Central memory CD4-positive, alpha-beta T cell (primary cell): ENCODE measurements at places on chromosomes 6 and 20.

GRCh38 chr6:15852289-15852688 is 189.5 kb upstream of the DTNBP1 start:
- DNase-seq = no peak

DNA sequence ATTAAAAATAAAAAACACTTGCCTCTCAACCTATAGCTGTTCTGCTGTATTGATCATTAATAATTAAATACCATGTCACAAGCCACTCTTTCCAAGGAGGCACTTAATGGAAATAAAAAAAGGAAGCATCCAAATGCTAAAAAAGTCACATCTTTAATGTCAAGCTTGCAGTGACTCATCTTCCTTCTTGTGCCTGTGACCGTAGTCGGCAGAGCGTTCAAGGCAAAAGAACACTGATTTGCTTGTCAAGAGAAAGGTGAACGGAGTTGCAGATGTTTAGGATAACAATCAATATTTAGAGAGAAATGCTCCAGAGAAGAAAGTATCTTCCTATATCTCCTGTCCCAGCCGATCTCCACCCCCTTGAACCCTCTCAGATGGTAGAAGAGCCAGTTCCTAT is 341.0 kb upstream of the OPRM1 start:
- DNase-seq = no peak

DNA sequence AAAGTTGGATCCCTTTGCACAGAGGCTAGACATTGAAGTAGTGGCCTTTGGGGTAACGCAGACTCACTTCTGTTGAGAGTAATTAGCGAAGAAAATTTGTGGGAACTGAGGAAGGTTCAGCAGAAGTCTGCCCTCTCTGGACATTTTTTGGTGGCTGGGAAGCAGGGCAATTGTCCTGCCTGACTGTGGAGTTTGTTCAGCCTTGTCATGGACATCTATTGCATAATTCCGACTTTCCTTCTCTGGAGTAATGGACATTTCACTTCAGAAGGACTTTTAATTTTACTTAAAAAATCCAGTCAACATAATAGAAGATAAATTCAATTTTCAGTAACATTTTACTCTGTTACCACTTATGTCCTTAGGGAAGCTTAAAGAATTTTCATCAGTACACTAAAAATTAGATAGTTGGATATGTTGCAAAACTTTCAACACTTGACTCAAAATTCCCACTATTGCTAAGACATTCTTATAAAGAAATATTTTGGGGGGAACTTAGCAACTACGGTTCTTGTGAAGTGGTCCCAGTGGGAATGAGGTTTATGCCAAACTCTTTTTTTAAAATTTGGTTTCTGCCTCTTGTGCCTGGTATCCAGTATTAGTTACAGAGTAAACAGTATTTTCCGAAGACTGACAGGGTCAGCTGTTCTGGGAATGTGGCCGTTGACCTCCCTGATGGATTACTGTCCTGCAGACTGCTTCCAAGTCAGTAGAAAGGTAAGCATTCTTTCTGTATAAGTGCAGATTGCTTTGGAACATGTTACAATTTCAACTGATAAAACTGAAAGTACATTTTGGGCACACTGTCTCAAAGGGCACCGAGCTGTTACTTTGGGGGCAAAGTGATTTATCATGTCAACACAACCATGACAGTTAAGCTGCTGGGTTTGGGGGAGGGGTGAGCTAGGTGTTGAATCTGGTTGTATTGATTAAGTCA is 100.6 kb upstream of the MLIP start:
- DNase-seq = no peak

- no peak for DNase-seq
These were observed 46.9 kb upstream of the CD93 start for GRCh38 chr20:23132930-23133559.

- DNase-seq = no peak
These were observed 419.2 kb downstream of the EPM2A start for GRCh38 chr6:145315982-145316600.

DNA sequence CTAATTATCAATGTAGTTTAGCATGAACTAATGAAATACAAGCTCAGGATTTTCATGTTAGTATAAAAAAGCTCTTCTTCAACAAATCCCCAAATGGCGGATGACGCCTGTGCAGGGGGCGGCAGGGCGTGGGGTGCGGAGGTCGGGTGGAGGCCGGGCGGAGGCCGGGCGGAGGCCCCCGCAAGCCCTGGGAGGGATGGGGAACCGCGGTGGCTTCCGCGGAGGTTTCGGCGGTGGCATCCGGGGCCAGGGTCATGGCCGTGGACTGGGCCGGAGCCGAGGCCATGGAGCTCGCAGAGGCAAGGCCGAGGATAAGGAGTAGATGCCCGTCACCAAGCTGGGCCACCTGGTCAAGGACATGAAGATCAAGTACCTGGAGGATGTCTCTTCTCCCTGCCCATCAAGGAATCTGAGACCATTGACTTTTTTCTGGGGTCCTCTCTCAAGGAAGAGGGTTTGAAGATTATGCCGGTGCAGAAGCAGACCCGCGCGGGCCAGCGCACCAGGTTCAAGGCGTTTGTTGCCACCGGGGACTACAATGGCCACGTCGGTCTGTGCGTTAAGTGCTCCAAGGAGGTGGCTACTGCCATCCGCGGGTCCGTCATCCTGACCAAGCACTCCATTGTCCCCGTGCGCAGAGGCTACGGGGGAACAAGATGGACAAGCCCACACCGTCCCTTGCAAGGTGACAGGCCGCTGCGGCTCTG is 10.4 kb upstream of the EIF2S2 start:
- no peak for DNase-seq

GRCh38 chr20:52783769-52784168 is 188.4 kb upstream of the TSHZ2 start:
- DNase-seq = no peak

DNA sequence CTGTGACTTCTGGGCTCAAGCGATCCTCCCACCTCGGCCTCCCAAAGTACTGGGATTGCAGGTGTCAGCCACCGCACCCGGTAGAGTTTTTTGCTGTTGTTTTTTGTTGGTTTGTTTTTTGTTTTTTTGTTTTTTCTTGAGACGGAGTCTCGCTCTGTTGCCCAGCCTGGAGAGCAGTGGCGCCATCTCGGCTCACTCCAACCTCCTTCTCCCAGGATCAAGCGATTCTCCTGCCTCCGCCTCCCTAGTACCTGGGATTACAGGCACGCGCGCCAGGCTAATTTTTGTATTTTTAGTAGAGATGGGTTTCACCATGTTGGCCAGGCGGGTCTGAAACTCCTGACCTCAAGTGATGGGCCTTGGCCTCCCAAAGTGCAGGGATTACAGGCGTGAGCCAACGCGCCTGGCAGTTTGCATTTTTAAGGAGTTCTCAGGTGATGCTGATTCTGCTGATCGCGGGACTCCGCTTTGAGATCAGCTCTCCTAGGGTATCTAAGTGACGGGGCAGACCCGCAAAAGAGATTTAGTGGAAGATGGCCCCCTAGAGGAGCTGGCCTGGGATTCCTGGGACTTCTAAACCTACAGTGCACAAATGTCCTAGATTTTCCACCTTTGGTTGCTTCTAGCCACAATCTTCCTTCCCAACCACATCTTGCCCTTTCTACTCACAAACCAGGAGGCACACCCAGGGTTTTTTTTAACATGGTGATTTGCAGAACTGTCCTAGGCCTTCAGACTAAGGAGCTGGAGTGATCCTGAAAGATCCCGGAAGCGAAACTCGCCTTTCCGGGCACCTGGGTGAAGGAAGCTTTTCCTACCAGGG is 45.2 kb downstream of the DPPA5 start:
- no peak for DNase-seq

DNA sequence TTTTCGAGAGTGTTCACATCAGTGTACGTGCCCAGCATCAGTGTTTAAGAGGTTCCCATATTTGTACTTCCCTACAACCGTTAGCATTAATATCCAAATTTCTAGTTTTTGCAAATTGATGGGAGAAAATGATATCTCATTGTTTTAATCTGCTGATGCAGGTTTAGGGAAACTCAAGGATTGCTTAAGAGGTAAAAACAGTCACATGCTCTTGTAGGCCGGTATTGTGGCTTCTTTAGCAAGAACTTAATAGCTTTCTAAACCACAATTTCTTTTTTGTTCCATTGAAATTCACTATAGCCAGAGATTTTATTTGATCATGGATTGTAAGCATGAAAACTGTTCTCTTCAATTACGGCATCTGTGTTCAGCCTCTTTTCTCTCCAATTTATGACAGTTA is 29.5 kb downstream of the BEND6 start:
- DNase-seq = no peak

GRCh38 chr6:39428152-39428551 is 105.7 kb upstream of the KCNK16 start:
- no peak for DNase-seq

GRCh38 chr6:163438940-163439335 is 24.4 kb downstream of the QKI start:
- DNase-seq = no peak

DNA sequence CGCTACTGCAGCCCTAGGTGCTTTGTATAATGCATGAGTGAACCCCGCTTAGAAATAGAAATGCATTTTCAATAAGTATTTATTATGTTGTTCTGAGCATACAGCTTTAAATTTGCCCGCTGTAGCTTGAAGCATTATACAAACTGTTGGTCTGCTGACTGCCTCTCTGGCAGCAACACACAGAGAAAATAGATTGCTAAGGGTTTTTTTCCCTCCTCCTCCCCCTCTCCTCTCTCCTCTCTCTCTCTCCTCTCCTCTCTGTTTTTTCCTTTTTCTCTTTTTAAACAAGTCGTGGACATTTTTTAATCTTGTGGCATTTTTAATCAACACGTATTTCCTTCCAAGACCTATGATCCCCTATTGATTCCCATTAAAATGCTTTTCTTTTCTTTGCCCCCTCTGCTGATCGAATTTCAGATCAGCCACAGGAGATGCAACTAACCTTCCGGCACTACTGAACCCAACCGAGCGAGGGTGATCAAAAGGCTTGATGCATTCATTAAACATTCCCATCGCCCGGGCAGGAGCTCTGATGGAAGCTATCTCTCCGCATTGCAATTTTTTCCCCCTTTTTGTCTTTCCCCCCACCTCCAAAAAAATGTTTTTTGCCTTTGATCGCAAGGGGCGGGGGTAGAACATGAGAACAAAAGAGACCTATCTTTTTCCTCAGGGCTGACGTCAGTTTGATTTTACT is 90.7 kb upstream of the ARID1B start:
- no peak for DNase-seq

DNA sequence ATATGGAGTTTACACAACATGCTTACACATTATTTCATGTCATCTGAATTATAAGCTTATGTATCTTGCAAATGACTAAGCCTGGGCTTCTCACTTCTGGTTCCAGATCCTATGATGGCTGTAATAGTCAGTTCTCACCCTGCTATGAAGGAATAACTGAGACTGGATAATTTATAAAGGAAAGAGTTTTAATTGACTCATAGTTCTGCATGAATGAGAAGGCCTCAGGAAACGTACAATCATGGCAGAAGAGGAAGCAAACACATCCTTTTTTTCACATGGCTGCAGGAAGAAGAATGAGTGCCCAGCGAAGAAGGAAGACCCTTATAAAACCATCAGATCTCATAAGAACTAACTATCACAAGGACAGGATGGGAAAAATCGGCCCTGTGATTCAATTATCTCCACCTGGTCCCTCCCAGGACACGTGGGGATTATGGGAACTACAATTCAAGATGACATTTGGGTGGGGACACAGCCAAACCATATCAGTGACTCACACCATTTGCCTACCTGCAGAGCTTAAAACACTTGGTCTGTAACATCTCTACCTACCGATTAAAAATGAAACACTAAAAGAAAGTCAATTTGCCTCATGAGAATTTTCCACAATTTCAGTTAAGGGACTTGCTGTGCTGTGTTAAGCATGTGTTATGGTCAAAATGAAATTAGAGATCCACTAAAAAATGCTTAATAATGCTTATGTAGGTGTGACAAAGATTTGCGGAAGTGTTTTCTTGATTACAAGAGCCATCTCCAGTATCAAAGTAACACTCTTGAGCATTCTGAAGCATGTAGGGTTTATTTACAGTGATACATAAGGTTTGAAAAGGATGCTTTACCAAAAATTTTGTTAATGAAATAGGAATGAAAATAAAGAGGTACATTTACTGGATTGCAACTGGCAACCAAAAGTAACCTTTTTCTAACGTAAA is 2.2 kb upstream of the RWDD1 start:
- no peak for DNase-seq

DNA sequence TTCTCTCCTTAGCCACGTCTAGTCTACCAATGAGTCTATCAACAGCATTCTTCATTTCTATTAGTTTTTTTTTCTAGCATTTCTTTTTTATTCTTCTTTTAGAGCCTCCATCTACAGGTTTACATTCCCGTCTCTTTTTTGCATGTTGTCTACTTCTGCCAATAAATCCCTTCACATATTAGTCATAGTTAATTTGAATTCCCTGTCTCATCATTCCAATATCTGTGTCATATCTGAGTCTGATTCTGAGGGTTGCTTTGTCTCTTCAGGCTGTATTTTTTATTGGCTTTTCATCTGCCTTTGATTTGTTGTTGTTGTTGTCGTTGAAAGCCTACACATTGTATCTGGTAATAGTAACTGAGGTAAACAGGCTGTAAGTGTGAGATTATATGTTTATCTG is 104.6 kb downstream of the HMGCLL1 start:
- DNase-seq = no peak

DNA sequence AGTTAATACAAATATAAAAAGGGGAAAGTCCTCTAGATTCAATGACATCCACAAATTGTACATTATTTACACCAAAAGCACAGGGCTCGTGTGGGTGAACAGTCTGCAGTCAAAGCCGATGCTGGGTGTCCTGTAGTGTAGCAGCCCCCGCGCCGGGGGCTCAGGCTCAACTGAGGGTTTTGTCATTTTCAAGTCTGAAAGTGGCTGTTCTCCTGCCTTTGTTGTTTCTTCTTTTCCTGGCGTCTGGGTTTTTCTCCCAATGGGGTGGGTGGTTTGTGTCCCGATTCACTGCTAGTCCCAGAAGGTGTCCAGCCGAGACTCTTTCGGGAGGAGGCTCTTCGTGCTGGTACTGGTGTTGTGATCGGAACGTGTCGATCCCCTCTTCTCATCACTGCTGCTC is 146.0 kb downstream of the ZMYND8 start:
- DNase-seq = no peak

DNA sequence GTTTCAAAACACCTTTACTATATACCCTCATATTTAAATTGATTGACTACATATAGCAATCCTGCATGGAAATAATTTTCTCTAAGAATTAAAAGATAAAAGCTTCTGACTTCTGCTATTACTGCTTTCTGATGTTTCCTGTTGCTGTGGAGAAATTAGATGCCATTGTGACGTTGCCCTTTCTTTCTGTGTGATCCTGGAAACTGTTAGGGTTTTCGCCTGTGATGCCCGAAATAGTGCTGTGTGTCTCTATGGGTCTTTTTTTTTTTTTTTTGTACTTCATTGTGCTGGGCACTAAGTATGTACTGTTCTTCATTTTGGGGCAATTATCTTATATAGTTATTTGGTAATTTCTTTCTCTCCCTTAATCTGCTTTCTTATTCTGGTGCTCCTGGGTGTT is 205.0 kb downstream of the ARID1B start:
- DNase-seq = no peak
